ENCODE measurements at places on chromosomes 13 and 19. TPM values are rescaled to one million over a fixed set of nuclear protein-coding genes. Genes with fewer than 3 reads are reported as not detected.
A peak's percentile ranks its signal among the peaks of the same experiment; 100 is the strongest.

CDX2 gene
- not detected for total RNA-seq

C13orf46 gene
- total RNA-seq = 1.3 TPM

C5AR2 gene
- 0.13 TPM for total RNA-seq

FCAR gene
- not detected for total RNA-seq

- no peak for ATAC-seq
These were observed 362 bp downstream of the ZNF557 start for GRCh38 chr19:7069904-7070226.

- peak; percentile 61 for ATAC-seq
These were observed 33.4 kb downstream of the MBNL2 start for GRCh38 chr13:97255515-97256021.

DNA sequence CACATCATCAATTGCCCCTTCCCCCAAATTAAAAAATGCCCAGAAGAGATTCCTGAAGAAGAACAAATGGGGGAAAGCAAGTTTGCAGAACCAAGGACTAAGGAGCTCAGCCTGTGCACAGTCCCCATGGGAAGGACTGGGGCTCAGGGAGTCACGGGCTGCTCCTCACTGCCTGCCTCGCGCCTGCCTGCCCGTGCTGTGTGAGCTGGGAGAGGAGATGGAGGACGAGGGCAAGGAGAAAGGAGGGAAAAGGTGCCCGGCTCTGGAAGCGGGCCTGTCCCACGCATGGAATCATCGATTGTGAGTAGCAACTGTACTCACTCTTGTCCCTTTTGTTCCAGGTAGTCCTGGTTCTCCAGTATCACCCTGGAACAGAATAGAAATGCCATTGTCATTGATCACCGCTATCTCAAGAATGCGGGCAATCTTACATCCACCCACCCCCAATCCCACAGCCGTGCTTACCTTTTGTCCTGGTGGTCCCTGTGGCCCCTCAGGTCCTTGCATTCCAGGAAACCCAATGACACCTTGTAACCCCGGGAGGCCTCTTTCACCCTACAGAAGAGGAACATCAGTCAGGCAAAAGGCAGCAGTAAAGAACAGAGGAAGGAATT lies 93.4 kb downstream of the COL4A1 start:
- ATAC-seq = no peak

DNA sequence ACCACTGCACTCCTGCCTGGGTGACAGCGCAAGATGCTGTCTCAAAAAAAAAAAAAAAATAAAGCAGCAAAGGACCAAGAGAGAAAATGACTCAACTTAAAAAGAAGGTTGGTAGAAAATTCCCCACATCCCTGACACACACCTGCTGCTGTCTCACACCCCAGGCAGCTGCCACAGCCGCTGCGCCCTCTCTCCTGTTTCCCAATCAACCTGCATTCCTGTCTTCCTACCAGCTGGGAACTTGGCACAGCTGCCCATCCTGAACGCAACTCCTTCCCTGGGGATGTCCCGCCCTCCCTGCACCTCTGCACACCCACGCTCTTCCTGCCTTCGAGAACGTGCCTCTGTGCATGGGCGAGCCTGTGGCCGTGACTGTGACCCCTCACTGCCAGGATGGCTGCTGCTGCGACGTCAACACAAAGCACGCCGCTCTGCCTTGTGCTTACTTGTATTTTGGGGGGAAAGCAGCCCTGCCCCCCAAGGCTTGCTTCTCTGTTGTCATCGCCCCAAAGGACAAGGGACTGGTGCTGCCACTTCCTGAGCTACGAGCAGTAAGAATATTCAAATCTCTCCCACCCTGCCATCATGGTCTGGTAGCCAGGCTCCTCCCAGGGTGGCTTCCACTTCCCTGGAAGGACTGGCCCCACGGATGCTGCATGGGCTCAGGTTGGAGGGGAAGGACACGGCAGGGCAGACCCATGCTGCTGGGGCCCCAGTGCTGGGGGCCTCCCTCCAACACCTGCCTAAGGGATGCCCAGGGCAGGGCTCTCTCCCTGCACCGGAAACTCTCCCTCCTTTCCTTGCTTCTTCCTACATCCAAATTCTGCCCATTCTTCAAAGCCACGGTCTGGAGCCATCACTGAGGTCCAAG lies 20.7 kb downstream of the SH3GL1 start:
- peak; percentile 83 for ATAC-seq

DNA sequence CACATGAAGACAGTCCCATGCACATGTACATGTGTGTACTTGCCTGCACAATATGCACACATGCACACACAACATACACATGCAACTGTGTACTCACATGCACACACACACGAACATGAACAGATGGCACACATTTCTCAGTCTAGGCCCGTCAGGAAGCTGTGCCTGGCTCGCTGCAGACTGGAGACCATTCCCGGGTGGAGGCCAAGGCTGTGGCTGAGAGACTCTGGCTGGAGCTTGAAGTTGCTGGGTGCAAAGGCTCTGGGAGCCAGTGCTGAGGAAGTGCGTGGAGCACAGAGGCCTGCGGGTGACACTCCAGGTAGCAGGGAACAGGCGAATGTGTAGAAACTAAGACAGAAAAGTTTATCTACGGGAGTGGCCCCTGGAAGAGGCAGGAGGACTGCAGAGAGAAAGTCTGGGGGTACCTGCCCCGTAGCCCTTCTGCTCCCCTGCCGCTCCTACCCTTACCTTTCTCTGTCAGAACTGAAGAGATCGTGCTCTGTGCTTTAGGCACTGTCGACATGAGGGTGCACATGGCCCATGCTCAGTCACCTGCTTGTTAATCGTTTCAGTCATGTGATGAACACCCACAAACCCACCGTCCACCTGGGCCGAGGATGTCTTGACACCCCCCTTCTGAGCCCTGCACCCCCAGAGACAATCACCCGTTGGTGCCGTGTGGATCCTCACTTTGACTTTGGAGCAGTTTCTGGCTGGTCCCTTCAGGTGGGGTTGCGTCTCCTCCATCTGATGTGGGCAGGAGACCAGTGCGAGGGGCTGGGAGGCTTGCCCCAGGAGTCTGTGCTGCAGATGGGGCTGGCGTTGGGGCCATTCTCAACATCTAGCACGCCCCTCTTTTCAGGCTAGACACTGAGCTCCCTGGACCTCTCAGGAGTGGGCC lies 69.4 kb downstream of the TEX29 start:
- peak; percentile 5 for ATAC-seq

DNA sequence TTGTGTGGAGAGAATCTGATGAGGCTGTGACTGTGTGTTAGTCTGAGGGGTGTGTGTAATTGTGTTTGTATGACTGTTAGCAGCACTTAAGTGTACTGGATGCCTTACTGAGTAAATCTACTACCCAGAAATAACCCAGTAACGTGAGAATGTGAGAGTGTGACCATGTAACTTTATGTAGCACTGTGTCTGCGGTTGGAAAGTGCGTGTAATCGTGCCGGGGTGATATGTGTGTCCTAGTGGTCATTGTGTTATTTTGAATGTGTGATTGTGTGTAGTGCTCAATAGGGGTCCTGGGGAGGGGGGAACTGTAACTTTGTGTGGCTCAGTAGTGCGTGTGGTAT lies 550 bp downstream of the ZNF383 start:
- peak; percentile 53 for ATAC-seq

Data from activated T-helper 17 cell treated with anti-CD3 and anti-CD28 coated beads, Interleukin-2, amount 50 U/mL, for 72 hours (primary cell).